Stimulated activated CD8-positive, alpha-beta memory T cell treated with anti-CD3 and anti-CD28 coated beads, Interleukin-7, amount 100 ng/mL, for 24 hours (primary cell): ENCODE measurements at places on chromosomes 2 and 18.

- no peak for DNase-seq
Measured at GRCh38 chr2:235378246-235378645, 115.6 kb upstream of the AGAP1 start.

- no peak for DNase-seq
Measured at GRCh38 chr2:122885436-122885835, 1130.0 kb downstream of the TSN start.

DNA sequence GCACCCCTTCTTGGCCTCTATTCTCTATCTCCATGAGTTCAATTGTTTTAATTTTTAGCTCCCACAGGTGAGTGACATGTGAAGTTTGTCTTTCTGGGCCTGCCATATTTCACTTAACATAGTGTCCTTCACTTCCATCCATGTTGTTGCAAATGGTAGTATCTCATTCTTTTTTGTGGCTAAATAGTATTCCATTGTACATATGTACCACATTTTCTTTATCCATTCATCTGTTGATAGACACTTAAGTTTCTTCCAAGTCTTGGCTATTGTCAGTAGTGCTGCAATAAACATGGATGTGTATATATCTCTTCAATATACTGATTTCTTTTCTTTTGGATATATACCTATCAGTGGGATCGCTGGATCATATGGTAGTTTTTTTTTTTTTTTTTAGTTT lies 9.0 kb downstream of the STRADB start:
- no peak for DNase-seq

- no peak for DNase-seq
Measured at GRCh38 chr2:218228366-218229090, 11.5 kb downstream of the ARPC2 start.

- DNase-seq = no peak
Measured at GRCh38 chr2:95698146-95698545, 106.3 kb downstream of the TRIM43 start.

GRCh38 chr2:99476629-99477028 lies 13.2 kb downstream of the REV1 start:
- DNase-seq = no peak

DNA sequence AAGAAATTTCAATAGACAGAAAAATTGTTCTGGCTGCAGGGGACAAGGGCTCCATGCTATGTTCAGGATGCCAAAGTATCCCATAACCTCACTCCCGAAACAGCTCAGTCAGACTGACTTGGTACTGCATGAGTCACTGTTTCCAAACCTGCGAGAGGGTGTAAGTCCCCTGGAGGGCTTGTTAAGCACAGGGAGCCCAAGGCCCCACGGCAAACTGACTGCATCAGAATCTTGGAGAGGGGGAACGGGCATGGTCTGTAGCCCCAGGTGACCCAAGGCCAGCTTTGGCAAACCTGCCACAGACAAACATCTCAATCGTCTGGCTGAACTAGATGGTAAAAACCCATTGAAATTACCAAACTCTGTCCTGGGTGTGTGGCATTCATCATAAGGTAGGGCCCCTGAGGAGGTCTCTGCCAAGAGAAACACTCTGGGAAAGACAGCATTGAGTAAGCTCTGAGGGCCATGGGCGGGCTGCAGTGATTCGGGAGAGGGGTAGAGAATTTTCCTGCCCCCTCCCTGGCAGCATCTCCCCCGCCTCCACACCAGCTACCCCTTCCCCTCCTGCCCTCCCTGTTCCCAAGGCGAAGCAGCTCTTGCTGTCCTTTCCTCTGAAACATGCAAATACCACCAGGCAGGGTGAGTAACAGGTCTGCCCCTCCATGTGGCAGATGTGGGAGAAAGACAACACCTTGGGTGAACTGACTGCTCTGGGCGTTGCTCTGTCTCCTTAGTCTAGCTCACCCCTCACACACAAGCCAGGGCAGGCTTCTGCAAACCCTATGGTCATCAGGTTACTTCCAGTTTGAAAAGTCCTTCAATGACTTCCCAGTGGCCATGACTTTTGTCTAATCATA lies 274.7 kb upstream of the SIX2 start:
- DNase-seq = no peak
